Fibroblast of skin of back (primary cell): ENCODE measurements at places on chromosomes 12 and 14.
A peak's percentile ranks its signal among the peaks of the same experiment; 100 is the strongest.

GRCh38 chr12:92431146-92431545 is 271.6 kb upstream of the PLEKHG7 start:
- no peak for DNase-seq

DNA sequence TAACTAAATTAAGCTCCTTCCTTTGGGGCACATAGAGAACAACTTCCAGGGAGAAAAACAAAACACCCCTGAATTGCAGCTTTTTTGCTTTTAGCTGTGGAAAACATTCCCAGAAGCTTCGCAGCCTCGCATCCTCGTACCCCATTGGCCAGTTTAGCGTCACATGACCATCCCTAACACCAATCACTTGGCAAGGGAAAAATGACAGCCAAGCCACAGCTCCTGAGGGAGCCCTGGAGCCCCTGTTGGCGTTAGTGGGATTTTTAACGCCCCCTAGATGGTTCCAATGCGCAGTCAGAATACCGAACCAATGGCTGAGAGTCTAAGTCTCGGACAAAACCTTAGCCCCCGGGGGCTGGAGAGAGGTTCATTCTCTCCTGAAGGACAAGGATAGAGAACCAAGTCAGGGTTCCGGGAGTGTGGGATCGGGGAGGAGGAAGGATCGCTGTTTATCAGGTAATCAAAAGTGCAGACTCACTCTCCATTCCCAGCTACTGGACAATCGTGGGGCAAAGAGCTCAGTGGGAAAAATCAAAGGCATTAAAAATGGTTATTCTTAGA is 135.6 kb upstream of the HIF1A start:
- no peak for DNase-seq

- DNase-seq: no peak
Observed at GRCh38 chr12:92362785-92363184, 217.1 kb upstream of the BTG1 start.

DNA sequence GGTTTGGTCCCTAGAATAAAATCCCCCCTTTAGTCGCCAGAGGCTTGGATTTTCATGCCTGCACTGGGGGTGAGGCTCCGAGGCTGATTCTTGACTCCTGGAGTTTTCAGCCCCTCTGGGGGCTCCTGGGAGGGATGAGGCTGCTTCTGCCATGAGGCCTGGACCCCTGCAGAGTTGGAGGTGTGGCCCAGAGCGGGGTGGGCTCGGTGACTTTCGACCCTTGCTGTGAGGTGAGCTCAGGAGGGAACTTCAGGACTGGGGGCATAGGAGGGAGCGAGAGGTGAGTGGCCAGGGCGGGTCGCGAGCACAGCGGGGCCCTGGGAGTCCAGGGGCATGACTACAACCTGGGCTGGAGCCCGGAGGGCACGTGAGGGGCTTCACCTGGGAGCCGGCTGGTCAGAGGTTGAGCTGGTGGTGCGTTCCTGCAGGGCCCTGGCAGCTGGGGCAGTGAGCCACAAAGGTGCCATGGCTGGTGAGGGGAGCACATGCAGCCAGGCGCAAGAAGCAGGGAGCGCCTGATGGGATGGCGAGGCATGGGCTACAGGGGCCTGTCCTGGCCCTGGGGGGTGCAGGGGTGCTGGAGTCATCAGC is 168.2 kb downstream of the KIF26A start:
- no peak for DNase-seq

DNA sequence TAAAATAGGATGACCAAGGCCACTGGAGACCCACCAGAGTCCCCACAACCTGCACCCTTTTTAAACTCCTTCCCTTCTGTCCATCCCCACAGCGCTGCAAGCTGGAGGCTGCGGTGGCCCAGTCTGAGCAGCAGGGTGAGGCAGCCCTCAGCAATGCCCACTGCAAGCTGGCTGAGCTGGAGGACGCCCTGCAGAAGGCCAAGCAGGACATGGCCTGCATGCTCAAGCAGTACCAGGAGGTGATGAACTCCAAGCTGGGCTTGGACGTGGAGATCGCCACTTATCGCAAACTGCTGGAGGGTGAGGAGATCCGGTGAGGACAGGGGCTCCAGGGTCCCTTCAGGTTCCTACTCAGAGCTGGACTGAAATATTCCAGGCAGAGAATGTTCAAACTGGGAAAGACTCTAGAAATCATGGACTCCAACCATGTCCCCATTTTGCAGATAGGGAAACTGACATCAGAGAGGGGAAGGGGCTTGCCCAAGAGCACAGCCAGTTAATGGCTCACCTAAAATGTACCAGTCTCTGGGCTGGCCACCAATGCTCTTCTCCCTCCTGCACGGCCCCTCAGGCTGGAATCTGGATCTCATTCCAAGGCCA is 17.2 kb downstream of the KRT85 start:
- DNase-seq: no peak

GRCh38 chr14:55913324-55914025 is 204.7 kb upstream of the PELI2 start:
- DNase-seq: peak; percentile 87

GRCh38 chr14:29868000-29868399 is 59.6 kb downstream of the PRKD1 start:
- DNase-seq: peak; percentile 18

- DNase-seq: peak; percentile 23
Observed at GRCh38 chr14:72855913-72856312, 38.0 kb downstream of the DPF3 start.

DNA sequence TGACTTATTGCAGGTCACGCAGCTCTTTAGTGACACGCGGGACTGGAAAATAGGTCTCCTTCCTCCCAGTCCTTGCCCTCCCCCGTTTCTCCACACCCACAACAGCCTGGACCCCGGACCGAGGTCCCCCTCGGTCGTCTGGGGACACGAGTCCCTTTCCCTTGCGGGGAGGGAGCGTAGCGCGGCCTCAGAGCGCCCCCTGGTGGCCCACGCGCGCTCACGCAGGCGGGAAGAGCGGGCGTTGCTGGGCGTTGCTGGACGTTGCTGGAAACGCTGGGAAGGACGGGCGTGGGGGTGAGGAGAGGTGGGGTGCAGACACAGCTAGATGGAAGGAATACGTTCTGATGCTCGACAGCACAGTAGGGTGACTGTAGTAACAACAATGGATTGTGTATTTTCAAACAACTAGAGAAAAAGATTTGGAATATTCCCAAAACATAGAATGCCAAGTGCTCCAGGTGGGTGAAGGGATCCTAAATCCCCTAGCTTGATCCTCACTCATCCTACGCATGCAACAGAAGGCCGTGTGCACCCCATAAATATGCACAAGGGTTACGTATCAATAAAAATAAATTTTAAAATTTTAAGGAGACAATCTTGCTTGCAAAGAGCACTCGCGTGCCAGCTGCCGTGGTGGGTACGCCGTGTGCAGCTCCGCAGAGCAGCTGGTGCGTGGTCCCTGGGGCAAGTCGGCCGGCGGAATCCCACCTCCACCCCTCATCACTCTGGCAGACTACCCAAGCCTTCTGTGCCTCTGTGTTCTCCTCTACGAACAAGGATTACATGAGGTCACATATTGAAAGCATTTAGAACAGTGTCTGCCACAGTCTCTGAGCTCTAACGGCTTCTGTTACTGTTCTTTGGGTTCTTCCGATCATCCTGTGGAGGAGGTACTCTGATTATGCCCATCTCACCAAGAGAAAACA is 87.4 kb downstream of the B4GALNT3 start:
- DNase-seq: peak; percentile 55

DNA sequence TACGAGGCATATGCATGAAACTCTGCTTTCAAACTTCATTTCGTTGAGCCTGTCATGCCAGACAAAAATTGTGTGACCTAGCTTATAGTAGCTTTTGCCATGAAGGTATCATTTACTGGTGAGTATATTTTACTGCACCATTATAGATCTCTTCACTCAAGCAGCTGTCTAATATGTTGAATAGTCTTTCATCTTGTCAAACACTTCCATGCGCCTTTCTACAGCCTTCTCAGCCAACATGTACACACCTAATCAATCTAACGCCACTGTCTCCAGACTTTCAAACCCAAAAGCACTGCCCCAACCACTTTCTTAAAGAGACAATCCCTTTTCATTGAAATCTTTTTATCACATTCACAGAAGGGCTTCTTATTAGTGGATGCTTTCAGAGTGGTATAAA is 757.4 kb downstream of the VRK1 start:
- DNase-seq: no peak

GRCh38 chr12:12943586-12944260 is 8.2 kb downstream of the GPRC5D start:
- peak; percentile 77 for DNase-seq

- peak; percentile 57 for DNase-seq
Observed at GRCh38 chr12:48925304-48926011, at the start of gene FKBP11. TSS of gene FKBP11 (minus strand) at chr12:48925492. CDS start at chr12:48925428, 64 bp downstream.

DNA sequence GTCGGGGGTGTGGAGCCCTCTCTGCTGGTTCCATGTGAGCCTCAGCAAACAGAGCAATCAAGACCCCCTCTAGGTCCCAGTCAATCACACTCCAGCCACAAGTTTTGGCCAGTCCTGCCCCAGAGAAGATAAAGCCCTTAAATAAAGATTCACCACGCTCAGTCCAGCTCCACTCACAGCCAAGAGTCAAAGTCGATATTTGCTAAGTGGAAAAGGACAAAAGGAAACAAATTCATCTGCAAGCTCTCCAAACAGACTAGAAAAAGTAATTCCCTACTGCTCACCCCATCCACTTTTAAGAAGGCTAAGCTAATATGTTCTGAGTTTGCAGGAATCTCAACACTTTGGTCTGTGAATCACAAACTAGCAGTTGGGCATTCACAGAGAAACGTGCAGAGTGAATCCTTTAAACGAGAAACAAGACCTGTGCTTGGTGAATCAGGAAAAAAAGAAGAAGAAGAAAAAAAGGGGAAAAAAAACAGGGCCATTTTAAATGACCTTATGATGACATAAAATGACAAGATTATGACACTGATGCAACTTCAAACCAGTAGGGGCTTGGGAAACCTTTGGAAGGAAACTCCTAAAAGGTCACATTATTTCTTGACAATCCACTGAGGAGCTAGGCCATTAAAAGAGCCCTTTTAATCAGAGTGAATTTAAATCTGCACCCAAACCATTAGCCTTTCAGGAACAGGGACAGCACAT is 41.8 kb upstream of the FOXN3 start:
- DNase-seq: no peak

- peak; percentile 30 for DNase-seq
Observed at GRCh38 chr12:109445191-109445609, 31.9 kb downstream of the KCTD10 start.

DNA sequence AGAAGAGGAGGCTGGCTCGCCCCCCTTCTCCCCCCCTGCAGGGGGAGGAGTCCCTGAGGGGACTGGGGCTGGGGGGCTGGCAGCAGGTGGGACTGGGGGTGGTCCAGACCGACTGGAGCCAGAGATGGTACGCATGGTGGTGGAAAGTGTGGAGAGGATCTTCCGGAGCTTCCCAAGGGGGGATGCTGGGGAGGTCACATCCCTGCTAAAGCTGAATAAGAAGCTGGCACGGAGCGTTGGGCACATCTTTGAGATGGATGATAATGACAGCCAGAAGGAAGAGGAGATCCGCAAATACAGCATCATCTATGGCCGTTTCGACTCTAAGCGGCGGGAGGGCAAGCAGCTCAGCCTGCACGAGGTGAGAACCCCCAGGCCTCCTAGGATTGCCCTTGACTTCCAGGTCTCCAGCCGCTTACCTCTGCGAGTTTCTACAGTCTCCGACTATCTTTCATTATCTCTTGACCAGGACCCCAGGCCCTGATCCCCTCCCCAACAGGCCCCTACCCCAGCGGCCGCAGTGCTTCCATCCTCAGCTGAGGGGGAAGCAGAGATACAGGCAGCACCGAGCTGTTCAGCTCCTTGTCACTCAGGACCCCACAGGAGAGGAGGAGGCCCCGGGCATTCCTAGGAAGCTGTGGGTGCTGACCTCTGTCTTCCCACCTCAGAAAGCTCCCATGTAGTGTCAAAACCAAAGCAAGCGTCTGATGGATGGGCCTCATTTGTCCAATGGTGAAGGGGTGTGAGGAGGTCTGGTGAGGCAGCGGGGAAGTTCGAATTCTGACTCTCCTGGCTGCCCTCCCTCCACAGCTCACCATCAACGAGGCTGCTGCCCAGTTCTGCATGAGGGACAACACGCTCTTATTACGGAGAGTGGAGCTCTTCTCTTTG is 3.0 kb downstream of the NAB2 start:
- DNase-seq: no peak

DNA sequence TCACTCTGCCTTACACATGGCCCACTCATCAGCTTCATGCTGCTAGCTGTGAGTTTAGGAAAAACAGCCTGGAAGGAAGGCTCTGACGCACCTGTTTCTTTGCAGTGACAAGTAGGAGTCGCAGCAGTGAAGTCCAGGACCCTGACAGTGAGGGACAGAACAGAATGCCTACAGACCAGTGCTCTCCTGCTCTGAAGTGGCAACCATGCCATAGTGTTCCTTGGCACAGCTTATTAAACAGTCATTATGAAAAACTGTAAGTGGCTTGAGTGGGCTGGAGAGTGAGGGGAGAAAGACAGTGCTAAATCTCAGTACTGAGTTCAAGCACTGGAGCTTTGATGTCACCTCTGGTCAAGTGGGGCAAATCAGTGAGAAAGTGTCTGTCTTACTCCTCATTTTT is 61.7 kb downstream of the MYRFL start:
- DNase-seq: no peak

DNA sequence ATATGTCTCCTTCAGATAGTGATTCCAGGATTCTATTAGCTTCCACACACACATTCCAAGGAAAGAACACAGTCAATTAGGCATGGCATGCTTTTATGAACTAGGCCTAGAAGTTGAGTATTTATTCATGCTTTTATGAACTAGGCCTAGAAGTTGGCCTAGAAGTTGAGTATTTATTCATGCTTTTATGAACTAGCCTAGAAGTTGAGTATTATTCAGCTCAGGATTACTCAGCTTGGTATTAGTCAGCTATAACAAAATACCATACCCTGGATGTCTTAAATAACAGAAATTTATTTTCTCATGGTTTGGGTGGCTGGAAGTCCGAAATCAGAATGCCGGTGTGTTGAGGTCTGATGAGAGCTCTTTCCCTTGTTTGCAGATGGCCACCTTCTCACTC is 442.7 kb upstream of the FLRT2 start:
- DNase-seq: peak; percentile 74

DNA sequence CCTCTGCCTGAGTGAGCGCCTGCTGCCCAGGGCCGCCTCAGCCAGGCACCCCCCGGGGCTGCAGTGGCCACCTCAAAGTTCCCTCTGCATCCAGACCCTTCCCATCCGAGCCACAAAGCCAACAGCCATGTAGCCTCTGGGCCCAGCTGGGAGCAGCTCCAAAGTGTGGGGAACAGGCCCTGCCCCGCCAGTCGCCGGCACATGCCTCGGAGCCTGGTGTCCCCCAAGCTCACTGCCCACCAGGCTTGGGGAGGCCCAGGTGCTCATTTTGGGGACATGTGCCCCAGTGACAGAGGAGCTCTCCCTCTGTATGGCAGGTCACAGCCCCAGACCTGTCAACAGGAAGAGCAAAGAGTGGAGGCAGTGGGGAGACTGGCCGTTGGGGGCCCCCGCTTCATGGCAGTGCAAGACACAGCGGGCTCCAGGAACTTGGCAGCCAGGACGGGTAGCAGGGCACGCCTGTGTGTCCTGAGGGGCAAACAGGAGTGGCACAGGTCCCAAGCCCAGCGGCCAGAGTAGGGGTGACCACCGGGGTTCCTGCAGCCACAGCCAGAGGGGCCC is 29.9 kb downstream of the JAG2 start:
- DNase-seq: no peak
